ENCODE measurements at places on chromosomes 3 and 15.

DNA sequence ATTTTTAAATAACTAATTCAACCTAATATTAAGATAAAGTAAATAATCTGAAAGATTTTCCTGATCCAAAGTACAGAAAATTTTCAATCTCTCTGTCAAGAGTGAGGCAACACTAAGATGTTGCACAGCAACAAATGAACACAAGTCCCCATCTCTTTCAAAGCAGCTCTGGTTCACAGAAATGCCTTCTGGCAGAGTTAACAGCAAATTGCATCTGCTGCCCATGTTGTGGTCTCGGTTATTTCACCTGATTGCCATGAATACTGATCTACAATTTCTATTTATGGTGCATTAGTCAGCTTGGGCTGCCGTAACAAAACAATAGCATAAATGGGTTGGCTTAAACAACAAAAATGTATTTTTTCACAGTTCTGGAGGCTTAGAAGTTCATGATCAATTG lies 167.3 kb downstream of the BCHE start:
- no peak for DNase-seq

GRCh38 chr3:107344722-107345121 lies 32.5 kb upstream of the CCDC54 start:
- DNase-seq: no peak

- no peak for DNase-seq
Measured at GRCh38 chr15:59290295-59291212, 82.1 kb downstream of the MYO1E start.

DNA sequence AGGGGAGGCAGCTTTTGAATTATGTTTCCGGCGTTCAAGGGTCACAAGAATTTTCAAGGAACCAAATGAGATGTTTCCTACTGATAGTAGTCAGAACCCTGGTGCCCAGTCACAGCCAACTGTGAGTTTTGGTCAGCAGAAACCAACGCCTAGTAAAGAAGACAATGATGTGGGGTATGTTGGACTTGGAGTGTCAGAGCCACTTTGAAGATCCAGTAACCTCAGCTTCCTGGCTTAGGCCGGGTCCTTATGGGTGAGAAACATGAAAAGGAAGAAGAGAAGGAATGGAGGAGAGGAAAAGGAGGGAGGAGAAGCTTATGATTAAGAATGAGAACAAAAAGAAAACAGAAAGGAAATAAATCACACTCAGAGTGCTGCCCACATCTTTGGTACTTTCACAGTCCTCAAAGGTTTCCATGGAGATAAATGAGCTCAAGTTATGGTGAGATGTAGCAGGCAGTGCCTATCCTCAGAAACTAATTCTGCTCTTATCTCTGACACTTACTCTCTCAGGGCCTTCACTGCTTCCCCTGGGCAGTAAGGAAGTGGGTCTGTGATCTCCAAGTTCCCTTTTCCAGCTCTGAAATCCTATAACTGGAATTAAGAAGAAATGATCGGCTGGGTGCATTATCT lies 2.0 kb upstream of the MCF2L2 start:
- peak; percentile 50 for DNase-seq

- DNase-seq: no peak
Measured at GRCh38 chr15:87753539-87753938, 503.0 kb downstream of the NTRK3 start.

GRCh38 chr15:90463381-90463780 lies 66.3 kb upstream of the CRTC3 start:
- DNase-seq: no peak

DNA sequence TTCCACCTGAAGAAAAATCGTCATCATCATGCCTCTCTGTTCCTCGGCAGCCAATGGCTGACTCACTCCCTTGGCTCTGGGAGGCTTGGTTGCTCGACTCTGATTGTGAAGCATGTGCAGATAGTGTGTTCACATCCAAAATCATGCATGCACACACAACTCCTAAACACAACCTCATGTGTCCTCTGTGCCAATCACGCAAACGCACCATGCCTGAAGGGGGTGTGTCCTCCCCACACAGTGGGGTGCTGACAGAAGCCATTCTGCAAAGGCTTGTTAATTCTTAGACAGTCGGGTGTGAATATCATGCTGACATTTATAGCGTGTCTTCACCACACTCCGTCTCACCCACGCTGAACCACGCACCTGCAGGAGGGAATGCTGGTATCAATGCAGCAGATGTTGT lies 11.4 kb upstream of the CCDC174 start:
- no peak for DNase-seq

DNA sequence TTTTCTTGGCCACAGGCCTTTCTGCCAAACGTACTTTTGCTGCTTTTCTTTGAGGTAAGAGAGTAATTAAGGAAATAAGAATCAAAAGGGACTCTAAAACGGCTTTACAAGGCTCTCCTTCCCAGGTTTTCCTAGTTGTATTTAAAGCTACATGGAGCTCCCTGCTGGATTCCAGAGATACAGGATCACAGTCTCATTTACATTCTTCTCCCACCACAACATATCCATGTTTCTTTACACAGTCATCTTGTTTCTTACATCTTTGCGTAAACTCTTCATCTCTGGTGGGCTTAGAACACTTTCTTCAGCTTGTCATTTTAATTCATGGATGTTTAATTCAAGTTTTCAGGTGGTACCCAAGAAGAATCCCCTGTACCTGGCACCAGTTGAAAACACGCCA lies 117.6 kb upstream of the BFSP2 start:
- no peak for DNase-seq

DNA sequence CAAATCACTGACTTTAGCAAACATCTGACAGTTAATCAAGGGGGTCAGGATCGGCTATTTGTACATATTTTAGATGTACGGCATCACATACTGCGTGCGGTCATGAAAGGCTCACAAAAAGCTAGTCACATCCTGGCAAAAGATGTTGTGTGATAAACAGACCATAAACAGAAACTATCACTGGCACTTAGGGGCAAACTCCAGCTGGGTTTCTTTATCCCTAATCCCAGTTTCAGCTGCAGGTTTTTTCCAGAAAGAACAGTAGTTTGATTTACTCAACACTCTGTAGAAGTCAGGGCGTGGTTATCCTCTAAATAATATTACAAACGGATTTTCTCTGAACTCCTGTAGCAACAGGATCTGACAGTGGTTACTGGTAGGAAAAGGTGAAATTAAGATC lies 112.4 kb upstream of the BHLHE40 start:
- DNase-seq: no peak

DNA sequence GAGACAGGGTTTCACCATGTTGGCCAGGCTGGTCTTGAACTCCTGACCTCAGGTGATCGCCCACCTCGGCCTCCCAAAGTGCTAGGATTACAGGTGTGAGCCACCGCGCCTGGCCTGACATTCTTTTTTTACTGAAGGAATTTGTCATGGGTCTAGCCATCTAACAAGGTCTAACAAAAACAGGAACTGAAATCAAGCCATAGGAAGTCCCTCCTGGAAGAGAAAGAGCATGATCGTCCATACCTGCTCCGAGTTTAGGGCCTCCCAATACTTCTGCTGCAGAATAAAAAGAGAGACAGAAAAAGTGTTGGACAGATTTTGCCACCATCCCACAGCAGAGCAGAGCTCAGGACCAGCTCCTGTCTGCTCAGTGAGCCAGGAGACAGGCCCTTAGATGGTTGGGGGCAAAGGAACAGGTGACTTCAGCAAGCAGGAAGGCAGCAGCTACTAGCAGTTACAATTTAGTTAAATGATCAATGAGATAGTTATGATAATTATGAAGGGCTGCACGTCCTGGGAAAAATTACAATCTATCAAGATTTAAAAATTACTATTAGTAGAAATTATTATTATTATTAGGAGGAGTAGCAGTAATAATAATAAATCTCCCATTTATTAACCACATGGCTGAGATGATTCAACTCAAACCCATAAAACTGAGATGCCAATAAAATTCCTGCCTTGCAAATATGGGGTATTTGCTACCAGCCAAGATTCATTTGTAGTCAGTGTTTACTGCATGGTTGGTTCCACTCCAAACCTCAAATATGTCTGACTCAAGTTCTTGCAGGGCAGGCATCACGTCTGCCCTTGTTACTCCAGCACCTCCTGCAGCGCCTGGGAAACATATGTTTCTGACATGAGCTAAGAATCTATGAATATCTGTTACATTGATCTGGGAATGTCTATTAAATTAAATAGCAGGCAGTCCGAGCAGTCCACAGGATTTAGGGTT lies 40.1 kb downstream of the TMEM44 start:
- DNase-seq: no peak

- DNase-seq: peak; percentile 34
Measured at GRCh38 chr15:100338971-100339444, 2.8 kb downstream of the ADAMTS17 start.

DNA sequence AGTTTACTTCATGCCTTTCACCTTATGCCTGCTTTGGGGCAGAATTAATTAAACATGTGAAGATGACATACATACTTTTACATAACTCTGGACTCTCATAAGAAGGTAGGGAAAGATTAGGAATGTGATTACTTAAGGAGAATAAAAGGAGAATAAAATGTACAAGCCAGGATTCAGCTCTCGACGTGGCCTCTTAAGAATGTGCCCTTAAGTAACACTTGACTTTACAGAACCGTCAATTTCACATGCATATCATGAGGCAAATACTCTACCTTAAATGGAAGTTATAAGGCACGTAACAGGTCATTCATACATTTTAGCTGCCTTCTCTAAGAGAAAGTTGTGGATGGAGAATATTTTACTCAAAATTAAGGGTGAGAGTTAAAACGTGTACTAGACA lies 263.7 kb upstream of the LMCD1 start:
- DNase-seq: no peak

GRCh38 chr3:139642996-139643395 lies 34.8 kb downstream of the NMNAT3 start:
- no peak for DNase-seq

GRCh38 chr15:80210611-80211573 lies 41.1 kb downstream of the CTXND1 start:
- no peak for DNase-seq

GRCh38 chr15:85639752-85640381 lies 154.9 kb downstream of the KLHL25 start:
- no peak for DNase-seq

DNA sequence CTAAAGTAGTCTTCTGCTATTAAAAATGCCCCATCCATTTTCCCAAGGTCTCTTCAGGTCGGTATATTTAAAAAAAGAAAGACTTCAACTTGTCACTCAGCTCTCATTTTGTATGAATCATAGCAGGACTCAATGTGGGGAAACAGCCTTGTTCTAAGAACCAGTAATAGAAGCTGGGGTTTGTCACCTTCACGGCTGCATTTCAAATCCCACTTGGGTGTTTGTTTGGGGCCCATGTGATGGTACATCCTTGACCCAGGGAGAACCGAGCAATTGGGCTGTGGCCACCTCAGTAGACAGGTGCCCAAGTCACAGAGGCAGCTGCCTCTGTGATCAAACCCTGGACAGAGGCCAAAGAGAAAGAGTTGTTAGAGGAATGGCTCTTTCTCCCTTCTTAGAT lies 70.3 kb upstream of the ARL8B start:
- no peak for DNase-seq

DNA sequence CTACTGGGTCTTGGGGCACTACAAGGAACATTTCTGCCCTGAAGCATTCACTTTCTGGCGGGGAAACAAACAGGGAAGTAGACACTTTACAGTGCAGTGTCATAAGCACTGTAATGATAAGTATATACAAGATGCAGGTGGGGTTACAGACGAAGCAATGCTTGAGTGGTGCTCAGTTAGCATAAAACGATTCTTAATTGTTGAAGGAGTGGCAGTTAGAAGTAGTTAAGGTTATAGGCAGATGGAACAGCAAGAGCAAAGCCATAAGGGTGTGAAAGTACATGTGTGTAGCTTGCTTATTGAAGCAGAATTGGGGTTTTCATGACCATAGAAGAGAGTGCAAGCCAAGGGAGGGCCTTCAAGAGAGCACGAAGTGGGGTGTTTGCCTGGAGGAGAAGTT lies 46.2 kb downstream of the SLC25A26 start:
- DNase-seq: no peak

DNA sequence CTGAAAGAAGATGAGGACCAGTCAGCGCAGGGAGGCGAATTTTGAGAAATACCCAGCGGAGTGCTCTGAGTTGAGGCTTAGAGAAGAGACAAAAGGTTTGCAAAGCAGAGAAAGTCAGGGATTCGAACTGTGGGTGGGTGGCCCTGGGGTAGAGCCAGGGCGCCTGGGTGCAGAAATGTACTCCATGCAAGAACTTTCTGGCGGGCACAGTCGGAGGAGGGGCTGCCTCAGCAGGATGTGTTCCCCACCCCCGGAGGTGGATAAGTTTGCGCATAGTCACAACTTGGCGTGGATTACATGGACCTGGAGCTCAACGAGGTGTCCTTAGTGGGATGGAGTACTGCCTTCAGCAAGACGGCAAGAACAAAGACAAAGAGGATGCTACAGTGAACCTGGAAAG lies 117.3 kb upstream of the ALDH1A3 start:
- DNase-seq: no peak

- DNase-seq: no peak
Measured at GRCh38 chr3:172303941-172304558, 144.2 kb downstream of the GHSR start.

- DNase-seq: no peak
Measured at GRCh38 chr3:9239680-9240079, 9.8 kb downstream of the SRGAP3 start.

DNA sequence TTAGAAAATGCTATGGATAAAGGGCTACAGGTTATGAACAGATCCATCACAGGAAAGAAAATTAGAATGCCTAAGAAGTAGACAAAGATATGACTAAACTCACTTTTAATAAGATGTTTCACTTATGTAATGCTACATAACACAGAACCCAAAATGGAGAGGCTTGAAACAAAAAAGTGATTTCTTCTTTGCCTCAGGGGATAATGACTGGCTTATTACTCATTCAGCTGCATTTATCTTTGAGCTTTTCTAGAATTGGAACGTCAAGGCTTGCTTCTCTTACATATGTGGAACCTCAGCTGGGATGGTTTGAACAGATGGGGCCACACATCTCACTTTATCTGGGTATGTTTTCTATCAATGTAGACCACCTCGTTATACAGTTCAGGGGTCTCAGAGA lies 120.6 kb upstream of the EPHA3 start:
- no peak for DNase-seq

DNA sequence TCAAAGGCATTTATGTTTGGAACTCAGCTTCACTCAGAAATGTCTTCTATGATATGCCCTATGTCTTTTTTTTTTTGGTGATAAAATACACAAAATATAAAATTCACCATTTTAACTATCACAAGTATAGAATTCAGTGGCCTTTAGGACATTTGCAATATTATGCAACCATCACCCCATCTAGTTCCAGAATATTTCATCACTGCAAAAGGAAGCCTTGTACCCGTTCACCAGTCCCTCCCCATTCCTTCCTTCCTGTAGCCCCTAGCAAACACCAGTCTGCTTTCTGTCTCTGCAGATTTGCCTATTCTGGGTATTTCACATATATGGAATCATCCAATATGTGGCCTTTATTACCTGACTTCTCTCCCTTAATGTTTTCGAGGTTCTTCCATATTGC lies 134.8 kb downstream of the ADAMTS9 start:
- DNase-seq: no peak

GRCh38 chr15:58770519-58770856 lies 614 bp upstream of the MINDY2 start:
- DNase-seq: no peak
